ENCODE measurements at places on chromosomes 3 and 15. TPM values are rescaled to one million over a fixed set of nuclear protein-coding genes. Genes with fewer than 3 reads are reported as not detected.

DNA sequence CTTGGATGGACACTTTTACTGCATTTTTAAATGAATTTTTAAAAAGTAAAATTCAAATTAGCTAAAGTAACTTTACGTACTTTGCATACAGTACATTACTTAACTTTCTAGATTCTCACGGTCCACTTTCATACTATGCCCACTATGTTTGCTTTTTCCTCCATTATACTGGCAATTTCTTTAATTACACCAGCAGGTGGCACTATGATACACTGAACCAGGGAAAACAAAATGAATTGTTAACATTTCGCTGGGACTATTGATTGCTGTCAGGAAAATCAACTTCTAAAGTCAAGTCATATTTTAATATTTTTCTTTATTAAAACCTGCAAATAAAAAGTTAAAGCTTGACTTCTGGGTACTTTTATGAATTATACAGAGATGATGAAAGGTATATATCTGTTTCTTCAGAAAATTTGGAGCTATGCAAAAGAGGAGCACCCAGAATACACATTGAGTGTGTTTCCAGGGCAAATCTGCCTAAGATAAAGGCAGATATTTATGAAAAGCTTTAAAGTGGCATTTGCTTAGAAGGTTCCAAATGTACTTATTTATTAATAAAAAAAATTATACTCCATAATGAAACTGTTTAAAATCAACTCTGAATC, 21.8 kb upstream of the POU1F1 start:
- no peak for DNase-seq

GRCh38 chr15:30877070-30877469, 26.6 kb upstream of the FAN1 start:
- DNase-seq = no peak

- no peak for DNase-seq
Measured at GRCh38 chr3:184610245-184610871, 48.8 kb downstream of the EPHB3 start.

The EXD1 gene
- not detected for total RNA-seq

The DCBLD2 gene
- 33.7 TPM for total RNA-seq

The NPAP1 gene
- total RNA-seq = not detected
